EH (cell line): ENCODE measurements at places on chromosomes 4 and X.

DNA sequence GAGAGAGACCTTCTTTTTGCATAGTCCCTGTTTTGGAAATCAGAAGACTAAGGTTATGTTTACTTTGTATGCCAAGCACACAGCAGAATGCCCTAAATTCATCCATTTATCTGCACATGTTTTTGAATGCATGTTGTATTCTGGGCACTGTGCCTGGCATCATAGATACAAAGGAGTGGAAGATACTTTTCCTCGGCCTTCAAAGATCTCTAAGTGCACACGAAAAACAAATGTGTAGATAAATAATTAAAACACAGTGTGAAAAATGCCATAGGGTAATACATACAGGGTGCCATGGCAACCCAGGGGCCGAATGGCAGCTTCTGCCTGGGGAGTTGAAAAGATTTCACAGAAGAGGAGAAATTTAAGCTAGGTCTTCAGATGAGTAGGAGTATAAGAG, 390.6 kb upstream of the ATOH1 start:
- DNase-seq: no peak

- DNase-seq: no peak
Measured at GRCh38 chr4:135838889-135839288, 1637.3 kb upstream of the PABPC4L start.

GRCh38 chr4:128357286-128357685, 69.7 kb upstream of the PGRMC2 start:
- peak; percentile 23 for DNase-seq

- peak; percentile 52 for DNase-seq
Measured at GRCh38 chr4:52957835-52958631, 95.9 kb downstream of the RASL11B start.

GRCh38 chrX:48919360-48919841, 577 bp upstream of the PIM2 start:
- no peak for DNase-seq

DNA sequence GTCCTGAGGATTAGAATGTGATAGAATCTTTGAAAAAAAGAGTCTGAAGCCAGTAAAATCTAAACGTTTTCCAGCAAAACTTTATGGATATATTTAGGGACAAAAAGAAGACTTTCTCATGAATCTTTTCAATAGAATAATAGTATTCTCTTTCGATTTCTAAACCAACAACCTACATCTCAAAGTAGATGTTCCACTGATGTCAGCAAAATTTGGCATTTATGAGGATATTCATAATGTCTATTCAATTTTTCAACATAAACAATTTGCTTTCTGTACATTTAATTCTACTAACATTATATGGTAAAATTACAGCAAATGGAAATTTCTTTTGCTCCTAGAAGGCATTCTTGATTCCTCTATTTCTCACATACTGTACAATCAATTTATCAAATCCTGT, 886.5 kb downstream of the CENPC start:
- DNase-seq: no peak

DNA sequence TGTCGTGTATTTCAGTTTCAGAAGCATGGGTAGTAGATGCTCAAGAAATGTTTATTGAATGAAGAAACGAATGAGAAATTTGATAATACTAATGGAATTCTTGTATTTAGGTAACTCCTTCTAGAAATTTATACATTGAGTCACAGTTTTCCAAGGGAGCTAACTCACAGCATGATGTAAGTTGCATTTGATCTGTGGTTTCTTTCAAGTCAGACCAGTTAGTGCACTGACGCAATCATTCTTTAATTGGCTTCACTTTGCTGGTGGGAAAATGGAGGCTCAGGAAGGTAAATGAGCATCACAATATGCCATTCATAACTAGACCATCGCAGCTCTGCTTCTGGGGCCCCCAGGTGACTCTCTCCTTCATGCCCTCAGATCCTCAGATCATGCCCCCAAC, 17.3 kb upstream of the CWH43 start:
- DNase-seq: peak; percentile 62

GRCh38 chrX:22159071-22159470, 113.6 kb upstream of the CBLL2 start:
- DNase-seq: peak; percentile 66

DNA sequence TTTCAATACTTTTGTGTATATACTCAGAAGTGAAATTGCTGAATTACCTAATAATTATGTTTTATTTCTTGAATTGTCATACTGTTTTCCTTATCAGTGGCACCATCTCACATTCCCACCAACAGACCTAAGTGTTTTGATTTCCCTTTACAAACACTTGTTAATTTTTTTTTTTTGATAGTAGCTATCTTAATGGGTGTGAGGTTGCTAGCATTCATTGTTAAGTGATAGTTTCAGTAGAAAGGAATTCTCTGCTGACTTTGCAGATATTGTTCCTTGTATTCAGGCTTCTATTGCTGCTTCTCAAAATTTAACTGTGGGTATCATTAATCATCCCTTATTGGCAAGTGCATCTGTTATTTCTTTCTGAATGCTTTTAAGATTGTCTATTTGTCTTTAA, 927.5 kb upstream of the SLIT2 start:
- no peak for DNase-seq

DNA sequence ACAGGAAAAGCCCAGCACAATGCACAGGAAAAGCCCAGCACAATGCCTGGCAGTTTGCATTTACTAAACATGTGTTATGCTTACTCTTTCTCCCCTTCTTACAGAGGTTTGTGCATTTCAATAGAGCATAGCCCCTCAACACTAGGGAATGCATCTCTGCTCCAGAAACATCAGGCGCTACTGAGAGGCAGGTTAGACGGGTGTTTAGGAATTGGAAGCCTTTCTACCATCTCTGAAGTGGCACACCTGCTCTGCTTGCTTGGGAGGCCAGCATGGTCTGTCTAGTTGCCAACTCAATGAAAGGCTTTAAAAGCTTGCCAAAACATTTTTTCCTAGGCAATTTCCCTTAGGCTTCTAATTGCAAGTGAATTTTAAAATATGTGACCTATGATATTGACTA, 55.7 kb downstream of the GRID2 start:
- no peak for DNase-seq

GRCh38 chr4:75030649-75031235, 97.8 kb downstream of the PARM1 start:
- no peak for DNase-seq

GRCh38 chr4:151831526-151831925, 70.7 kb upstream of the GATB start:
- DNase-seq: no peak

- peak; percentile 26 for DNase-seq
Measured at GRCh38 chr4:128757712-128758111, 51.8 kb upstream of the JADE1 start.

DNA sequence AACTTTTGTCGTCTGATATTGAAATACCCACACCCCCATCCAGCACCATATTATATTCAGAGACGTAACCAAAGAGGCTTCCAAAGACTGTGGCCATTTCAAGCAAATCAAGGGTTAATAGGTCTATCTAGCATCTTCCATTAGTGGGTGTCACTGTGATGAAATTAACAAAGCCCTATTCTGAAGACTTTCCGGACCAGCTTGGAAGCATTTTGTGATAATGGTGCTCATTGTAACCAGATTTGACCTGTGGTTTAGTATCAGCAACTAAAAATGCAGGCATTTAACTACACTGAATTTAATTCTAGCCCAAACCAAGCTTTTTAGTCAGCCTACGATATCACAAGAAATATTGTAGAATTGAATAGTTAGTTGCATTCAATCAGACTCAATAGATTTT, 309.7 kb upstream of the TENM3 start:
- no peak for DNase-seq

DNA sequence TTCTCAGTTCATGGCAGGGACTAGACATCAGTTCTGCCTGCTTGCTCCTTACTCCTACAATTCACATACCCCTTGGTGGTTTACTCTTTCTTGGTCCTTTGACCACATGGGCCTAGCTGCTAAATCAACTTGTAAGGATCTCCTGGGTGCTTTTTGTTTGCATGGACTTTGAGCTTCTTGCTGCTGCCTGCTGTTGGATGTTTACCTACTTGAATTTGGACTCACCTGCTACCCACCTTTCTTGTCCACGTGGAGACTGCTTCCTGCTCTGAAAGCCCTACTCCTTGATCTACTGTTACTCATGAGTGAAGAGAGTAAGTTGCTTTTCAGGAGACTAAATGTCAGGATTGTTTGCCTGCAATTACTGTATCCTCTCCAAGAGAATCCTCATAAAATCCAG, 15.2 kb upstream of the ARHGAP24 start:
- DNase-seq: no peak

DNA sequence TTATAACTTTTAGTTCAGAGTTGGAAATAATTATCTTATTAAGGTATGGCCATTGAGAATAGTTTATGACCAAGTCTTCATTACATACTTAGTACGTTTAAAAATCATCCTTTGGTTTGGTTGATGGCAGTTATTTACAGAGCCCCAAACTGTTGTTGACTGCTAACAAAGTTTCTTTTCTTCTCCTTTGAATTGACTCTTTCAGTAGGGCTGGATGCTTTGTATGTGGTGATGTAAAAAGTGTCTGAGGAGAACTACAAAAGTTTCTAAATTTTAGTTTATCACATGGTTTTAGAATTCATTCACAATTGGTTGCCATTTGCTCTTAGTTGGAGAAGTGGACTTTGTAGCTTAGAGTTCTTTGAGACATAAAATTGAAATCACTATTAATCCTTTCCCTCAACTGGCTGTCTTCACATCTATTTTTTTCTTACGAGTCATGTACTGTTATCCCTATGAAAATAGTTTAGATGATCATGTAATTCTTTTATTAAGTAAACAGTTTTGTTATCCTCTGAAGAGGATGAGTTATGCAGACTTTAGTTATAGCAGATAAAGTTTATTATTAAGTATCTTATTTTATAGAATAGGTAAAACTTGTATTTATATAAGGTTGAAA, 14.8 kb downstream of the PTPN13 start:
- DNase-seq: peak; percentile 17

GRCh38 chrX:108640817-108641216, 95.5 kb downstream of the IRS4 start:
- no peak for DNase-seq

DNA sequence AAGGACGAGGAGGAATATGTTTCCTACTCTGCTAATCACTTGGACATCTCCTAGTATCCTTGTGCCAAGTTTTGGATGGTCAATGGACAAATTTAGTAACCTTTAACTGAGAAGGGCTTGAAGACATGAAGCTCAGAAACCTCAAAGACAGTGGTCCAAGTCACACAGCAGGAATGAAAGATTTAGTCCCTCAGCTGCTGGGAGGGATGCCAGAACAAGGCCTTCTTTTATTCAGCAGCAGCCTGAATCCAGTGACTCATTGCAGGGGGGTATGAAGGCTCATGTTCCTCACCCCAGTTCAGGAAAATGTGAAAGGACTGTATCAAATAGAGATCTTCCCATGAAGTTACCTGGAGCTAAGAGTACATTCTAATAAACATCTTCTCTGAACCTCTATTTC, 214.9 kb upstream of the UGT8 start:
- DNase-seq: peak; percentile 97

GRCh38 chr4:184500748-184501589, 26.6 kb upstream of the IRF2 start:
- DNase-seq: no peak

DNA sequence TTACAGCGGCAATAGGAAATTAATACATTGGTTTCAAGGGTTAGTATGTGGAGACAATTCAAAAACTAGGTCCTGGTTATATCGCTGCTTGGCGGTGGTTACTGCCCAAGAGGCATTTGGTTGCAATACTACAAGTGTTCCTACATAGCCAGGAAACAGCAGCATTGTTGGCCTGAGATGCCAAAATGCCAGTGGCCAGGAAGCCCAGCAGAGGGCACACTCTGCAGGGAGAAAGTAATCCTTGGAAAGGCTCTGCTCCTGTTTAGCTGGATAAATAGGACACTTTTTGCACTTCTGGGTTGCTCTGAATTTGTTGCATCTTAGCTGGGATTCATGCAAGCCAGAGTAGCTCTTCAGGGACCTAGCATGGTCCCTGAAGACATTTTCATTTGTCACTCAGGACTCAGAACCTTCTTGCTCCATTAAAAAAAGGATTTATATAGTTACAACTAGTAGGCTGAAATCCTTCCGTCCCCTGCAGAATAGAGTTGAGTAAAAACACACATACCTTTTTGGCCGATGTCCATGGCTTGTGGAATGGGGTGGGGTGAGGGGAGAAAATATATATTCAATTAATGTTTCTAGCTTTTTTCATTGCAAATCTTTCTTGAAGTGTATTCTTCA, 8.1 kb upstream of the GPR119 start:
- peak; percentile 53 for DNase-seq

GRCh38 chr4:94700298-94700697, 57.5 kb upstream of the BMPR1B start:
- no peak for DNase-seq

DNA sequence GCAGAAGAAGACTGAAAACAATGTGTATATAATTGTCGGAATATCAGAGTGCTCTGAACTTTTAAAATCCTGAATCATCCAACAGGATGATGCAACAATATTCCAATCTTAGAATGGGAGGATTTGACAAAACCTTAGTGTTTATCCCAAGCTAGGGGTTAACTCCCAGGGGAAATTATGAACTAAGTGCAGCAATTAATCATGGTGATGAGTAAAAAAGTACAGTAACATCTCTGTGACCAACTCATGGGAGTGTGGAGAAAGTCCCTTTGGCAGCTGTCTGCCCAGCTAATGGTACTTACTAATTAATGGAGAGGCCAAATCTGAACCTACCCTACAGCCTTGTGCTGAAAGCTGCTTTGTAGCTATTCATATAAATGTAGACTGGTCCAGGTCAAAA, 257.6 kb upstream of the DDX53 start:
- DNase-seq: peak; percentile 78

- DNase-seq: no peak
Measured at GRCh38 chr4:48134081-48134480, at the start of gene TXK. TSS of gene TXK (minus strand) at chr4:48134250. CDS start at chr4:48134170, 80 bp downstream.

DNA sequence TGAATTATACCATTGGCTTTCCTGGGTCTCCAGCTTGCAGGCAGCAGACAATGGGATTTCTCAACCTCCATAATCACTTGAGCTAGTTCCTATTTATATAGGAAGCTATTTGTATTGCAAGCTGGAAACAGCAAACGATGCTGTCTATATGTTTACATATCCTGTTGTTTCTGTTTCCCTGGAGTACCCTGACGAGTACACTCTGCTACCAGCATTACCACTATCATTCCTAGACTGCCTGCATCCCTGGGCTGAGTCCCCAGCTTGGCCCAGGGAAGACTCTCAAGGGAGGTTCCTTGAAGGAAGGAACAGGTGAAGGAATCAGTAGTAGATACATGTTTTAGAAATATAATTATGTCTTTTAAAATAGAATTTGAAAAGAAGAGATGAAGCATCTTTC, 81.4 kb downstream of the EVC2 start:
- DNase-seq: no peak

DNA sequence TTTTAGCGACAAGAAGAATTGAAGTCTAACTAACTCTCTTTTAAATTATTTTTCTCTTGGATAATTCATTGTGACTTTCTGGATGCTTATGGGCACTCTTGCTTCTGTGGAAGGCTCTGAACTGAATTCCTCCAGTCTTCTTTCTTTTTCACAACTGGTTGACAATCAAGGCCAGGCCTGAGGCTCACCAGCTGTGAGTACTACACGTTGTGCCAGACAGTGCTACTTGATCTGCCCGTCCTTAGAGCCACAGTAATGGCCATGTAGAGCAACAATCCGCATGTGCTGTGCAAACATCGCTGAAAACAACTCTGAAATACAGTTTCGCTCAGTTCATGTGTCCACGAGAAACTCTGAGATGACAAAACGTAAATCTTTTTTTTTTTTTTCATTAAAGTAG, 1336.3 kb upstream of the AGA start:
- DNase-seq: no peak

GRCh38 chr4:25321703-25322102, 9.1 kb downstream of the ZCCHC4 start:
- no peak for DNase-seq

- no peak for DNase-seq
Measured at GRCh38 chrX:111868726-111869638, 7.0 kb upstream of the TRPC5OS start.

- DNase-seq: peak; percentile 1
Measured at GRCh38 chr4:126172126-126172525, 857.4 kb downstream of the FAT4 start.
